ENCODE measurements at places on chromosomes 7 and 10. TPM values are rescaled to one million over a fixed set of nuclear protein-coding genes. Genes with fewer than 3 reads are reported as not detected.

- no peak for DNase-seq
Measured at GRCh38 chr7:23715099-23715498, 5.1 kb downstream of the STK31 start.

DNA sequence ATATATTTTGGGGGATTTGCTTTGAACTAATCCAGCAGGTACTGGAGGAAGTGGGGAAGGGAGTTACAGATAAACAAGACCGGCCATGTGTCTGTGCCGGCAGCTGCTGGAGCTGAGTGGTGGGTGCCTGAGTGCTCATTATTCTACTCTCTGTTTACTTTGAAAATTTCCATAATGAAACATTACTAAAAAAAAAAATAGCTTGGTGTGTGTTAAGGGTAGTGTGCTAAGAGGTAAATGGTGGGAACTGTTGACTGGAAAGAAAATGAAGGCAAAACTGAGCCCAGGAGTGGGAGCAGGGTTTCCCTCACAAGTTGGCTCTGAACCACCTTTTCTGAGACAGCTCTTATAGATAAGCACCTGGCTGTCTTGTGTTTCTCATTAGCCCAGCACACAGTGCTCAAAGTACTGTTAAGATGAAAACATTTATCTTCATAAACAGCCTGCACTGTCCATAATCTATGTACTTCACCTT, 50.6 kb downstream of the PARD3 start:
- DNase-seq: no peak

DNA sequence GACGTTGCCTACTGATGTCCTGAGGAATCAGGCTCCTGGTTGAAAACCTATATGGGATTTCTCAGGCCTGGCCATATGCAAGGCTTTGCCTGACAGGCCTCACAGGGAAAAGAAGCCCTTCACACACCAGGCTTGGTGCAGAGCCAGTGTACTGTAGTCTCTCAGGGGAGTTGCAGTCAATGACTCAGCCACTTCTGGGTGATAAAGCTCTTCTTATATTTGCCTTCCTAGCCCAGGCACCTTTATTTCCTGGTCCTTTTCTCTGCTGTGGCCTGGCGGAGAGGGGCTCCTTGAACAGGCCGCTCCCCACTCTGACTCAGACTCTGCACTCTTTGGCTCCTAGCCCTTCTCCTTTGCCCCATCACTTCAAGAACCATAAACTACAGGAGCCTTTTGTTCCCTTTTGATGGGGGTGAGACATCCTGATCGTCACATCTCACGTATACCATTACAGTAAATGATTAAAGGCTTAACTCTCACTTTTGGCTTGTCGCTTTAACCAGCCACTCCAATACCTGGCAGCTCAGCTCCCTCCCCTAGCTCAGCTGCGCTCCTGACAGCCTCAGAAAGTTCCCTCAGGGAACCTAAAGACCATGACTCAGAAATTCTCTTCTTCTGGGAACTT, 33.5 kb downstream of the DPY19L1 start:
- no peak for DNase-seq

SLIT1 gene
- 2.5 TPM for total RNA-seq

GRCh38 chr7:129615018-129615417, 3.5 kb downstream of the NRF1 start:
- DNase-seq: no peak

GRCh38 chr7:33757563-33758165, 147.7 kb upstream of the BMPER start:
- DNase-seq: peak; percentile 80

GRCh38 chr10:72025400-72025799, 61.2 kb downstream of the CHST3 start:
- DNase-seq: no peak

DNA sequence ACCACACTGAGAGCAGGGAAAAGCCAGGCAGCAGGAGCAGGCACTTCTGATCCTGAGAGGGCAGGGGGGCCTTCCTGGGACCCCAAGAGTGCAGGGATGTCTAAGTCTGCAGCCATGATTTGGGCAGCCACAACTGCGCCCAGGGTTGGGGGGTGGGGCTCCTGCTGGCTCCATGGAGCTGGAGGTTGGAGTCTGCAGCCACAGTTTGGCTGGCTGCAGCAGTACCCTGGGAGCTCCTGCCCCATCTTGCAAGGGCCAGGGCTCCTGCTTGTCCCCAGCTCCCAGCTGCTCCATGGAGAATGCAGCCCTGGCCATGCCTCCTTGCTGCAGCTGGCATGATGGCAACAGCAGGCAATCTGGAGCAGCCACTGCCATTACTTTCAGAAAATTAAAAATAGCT, 679.7 kb upstream of the LRRTM3 start:
- DNase-seq: no peak

DNA sequence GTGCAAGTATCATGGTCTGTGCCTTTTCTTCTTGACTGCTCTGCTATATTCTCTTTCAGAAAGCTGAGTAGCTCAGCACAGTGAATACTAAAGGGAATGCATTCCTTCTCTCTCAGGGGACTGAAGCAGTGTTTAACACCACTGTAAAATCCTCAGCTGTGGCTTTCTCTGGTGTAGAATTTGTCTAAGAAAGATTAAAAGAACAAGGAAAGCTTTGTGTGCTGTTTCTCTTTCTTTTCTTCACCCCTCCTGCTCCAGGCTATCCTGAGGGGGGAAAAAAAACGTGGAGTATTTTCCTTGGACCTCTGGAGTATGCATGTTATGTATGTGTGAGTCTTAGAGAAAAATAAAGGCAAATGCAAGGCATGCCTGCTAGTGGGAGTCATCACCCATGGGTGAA, 383.9 kb downstream of the AUTS2 start:
- no peak for DNase-seq

GRCh38 chr10:28177944-28178637, 124.8 kb downstream of the MPP7 start:
- no peak for DNase-seq

DNA sequence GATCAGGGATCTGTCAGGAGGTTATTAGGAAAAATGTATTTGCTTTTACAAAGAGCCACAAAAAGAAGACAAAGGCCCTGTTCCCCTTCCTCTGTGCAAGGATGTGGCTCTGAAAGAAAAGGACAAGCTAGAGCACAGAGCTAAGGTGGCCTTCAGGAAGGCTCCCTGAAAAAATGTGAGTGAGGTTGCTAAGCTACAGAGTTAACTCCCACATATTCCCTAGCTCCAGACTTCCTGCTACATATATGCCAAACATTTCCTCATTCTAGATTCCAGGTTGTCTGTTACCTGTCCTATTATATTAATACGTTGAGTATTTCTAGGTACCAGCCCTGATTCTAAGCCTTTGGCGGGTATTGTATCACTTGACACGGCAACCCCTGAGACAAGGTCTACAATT, 369.0 kb downstream of the PARD3 start:
- no peak for DNase-seq

CPED1 gene
- total RNA-seq: 11.8 TPM

GRCh38 chr10:113480851-113481502, 71.9 kb upstream of the HABP2 start:
- DNase-seq: no peak

GRCh38 chr7:141891336-141891735, 24.9 kb upstream of the OR9A4 start:
- DNase-seq: no peak

DNA sequence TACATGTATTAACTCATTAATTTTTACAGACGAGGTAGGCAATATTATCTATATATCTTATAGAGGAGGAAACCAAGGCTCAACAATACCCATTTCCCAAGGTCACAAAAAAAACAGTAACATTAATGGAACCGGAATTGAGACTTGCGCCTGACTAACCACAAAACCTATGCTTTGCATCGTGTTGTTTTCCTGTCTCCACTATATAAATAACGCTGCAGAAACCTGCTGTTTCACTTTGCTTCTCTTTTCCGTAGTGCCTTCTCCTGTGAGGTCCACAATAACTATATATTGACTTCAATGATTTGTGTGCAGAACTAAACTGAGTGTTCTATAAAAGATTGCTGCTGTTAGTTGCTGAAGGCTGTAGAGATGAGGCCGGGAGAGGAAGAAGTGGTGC, 97.7 kb upstream of the RPA3 start:
- no peak for DNase-seq

ASZ1 gene
- 18.1 TPM for total RNA-seq

ITIH2 gene
- total RNA-seq: 0.37 TPM

DNA sequence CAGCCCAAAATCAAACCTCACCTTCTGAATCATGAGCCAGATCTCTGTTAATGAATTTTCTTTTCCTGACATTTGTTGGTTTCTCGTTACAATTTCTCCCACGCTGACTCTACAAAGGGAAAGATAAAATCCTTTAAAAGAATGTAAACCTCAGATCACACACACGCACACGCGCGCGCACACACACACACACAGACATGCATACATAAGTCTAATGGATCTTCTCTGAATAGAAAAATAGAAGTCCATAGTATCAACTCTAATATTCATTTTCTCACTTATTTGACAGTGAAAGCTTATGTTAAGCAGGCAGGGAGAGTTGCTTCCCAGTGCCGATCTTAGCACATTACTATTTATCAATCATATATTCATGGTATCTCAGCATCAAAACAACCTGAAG, 1.4 kb downstream of the ETV1 start:
- no peak for DNase-seq

DNA sequence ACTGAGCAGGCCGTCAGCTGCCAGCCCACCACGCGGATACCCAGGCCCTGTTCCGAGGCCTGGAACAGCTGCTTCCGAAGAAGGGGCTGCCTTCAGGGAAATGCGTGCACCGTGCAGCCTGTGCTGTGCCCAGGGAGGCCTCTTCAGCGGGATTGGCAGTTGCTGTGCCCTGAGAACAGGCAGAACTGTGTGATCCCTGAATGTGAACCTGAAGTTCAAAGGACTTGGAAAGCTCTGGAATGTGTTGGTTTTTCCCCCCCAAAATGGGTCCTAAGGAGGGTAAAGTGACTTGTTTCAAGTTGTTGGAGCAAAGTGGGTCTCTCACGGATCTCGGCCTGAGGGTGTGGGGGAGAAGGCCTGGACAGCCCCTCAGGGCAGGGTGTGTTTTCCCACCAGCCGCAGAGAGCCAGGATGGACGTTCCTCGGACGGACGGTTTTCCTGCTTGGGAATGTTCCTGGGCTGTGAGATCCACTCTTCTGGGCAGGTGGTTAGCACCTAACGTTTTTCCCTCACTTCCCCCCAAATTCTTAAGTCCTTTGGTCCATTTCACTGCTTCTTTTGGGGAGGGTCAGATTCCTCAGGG, 2.1 kb downstream of the SPRN start:
- DNase-seq: no peak

ANXA8L1 gene
- 0.94 TPM for total RNA-seq

PPP1R17 gene
- 2.4 TPM for total RNA-seq

PIK3AP1 gene
- total RNA-seq: 6.6 TPM

DNA sequence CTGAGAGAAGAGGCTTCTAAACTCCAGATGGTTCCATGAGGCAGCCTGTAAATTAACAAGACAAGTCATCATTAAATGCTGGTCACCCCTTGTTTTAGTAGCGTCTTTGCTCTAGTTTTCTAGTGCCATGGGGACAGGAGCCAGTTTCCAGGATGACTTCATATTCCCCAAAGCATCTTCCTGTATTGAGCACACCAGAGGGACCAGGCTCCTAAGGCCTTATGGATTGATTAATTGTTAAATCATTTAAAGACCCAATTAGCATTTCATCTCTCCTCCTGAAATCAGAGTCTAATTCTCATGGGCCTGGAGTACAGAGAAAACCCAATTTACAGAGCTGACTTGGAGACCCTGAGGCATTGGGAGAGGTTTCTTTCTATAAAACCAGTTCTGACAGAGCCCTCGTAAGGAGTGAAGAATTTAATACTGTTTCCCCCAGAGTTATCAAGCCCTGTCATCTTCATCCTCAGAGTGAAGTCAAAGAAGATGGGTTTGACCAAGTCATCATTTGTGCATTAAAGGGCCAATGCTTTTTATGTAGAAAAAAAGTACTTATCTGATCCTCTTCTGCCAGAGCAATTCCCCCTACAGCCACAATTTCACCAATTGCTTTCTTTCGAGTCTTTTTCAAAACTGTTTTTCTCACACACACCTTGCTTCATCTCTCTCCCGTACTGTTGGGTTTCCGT, 678.7 kb downstream of the SDK1 start:
- no peak for DNase-seq

DNA sequence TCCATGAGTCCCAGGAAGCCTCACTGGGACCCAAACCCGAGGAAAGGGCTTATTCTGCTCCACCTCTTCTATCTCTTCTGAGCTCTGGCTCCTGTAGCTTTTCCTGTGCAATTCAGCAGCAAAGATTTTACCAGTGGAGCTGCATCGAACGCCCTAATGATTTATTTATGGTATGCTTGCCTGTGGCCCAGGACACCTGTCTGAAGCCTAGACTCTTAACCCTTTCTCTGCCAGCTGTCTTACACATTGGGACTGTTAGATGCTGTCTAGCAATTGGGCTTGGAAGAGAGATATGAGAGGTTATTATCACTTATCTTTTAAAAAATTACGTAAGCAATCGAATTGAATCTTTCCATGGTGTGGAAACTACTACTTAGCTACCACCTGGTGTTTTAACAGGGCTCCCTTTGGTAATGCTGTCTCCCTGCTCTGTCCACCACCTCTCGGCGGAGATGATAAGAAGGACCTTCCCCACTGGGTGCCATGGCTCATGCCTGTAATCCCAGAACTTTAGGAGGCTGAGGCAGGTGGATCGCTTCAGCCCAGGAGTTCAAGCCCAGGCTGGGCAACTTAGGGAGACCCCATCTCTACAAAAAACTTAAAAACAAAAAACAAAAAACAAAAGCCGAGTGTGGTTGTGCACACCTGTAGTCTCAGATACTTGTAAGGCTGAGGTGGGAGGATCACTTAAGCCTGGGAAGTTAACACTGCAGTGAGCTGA, 8.8 kb downstream of the ACSL5 start:
- DNase-seq: no peak

DNA sequence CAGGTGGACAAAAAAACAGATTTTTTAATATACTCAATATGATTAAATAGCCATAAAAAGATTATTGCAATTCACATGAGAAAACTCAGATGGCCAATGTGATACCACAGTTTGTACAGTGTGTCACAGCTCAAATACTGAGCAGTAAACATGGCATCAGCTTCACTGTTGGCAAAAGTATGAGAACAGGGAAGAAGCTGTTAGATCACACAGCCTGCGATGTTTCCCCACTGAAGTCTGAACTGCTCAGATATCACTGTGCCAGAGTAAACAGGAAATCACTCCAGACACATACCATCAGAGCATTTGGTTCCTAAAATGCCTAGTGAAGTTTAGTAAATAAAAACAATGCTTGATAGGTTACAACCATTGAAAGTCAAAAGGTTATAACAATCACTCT, 347.8 kb downstream of the ETV1 start:
- no peak for DNase-seq

All from testis (tissue), 5 donors.